ENCODE measurements at places on chromosomes 12 and 14. TPM values are rescaled to one million over a fixed set of nuclear protein-coding genes. Genes with fewer than 3 reads are reported as not detected.
A peak's percentile ranks its signal among the peaks of the same experiment; 100 is the strongest.

DNA sequence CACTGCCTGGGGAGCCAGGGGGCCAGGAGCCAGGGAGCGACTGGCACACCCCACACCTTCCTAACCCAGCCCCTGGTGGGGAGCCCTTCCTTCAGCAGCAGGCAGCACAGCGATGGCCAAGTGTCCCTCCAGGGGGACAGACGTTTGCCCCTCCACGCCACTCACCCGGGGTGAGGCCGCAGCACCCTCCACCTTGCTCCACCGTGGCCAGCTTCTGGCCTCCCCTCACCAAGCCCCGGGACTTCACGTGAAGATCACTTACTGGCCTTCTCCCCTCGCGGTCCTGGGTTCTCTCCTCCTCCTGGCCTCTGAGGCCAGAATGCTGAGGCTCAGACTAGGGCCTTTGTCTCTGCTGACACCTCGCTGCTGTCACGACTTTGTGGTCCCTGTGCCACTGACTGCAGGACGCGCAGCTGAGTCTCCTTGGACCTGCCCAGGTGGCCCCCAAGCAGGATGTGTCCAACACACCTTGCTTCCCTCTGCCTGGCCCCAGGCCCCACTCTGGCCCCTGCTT lies 3.5 kb upstream of the ASPG start:
- no peak overlapping the region for H3K27ac ChIP-seq
- DNase-seq: no peak
- no peaks in the 10 kb centered on the region for H3K36me3 ChIP-seq
- peaks cover 4% of the 10 kb centered on the region for H3K4me1 ChIP-seq
- H3K27me3 ChIP-seq: no peaks in the 10 kb centered on the region

GRCh38 chr12:31003861-31004640 lies 69.6 kb upstream of the DDX11 start:
- no peaks in the 10 kb centered on the region for H3K4me1 ChIP-seq
- no peak overlapping the region for H3K4me3 ChIP-seq
- no peaks in the 10 kb centered on the region for H3K27me3 ChIP-seq
- DNase-seq: no peak
- no peaks in the 10 kb centered on the region for H3K36me3 ChIP-seq

- H3K27me3 ChIP-seq: no peaks in the 10 kb centered on the region
- H3K36me3 ChIP-seq: no peaks in the 10 kb centered on the region
- DNase-seq: peak; percentile 61
- no peak overlapping the region for H3K4me3 ChIP-seq
- no peak overlapping the region for H3K27ac ChIP-seq
Measured at GRCh38 chr12:12582895-12583303, 20.2 kb upstream of the DUSP16 start.

DNA sequence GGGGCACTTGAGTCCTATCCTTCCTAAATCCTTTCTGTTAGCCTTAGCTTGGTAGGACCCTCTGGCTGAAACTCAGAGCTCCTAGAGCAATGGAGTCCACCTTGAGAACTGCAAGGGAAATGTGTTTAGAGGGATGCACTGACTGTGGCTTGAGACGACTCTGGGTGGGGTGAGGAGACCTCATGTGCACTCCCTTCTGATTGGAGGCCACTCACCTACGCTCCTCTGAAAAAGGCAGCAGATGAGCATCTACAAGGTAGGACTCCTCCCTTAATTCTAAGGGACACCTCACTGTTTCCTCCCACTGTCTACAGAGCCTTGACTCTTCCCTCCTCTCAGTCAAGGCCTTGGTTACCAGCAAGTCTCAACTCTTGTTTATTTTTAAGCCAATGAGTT lies 1.0 kb downstream of the MAP3K12 start:
- peaks cover 37% of the 10 kb centered on the region for H3K4me1 ChIP-seq
- peak overlapping the region; percentile 60 for H3K4me3 ChIP-seq
- H3K27me3 ChIP-seq: no peaks in the 10 kb centered on the region

DNA sequence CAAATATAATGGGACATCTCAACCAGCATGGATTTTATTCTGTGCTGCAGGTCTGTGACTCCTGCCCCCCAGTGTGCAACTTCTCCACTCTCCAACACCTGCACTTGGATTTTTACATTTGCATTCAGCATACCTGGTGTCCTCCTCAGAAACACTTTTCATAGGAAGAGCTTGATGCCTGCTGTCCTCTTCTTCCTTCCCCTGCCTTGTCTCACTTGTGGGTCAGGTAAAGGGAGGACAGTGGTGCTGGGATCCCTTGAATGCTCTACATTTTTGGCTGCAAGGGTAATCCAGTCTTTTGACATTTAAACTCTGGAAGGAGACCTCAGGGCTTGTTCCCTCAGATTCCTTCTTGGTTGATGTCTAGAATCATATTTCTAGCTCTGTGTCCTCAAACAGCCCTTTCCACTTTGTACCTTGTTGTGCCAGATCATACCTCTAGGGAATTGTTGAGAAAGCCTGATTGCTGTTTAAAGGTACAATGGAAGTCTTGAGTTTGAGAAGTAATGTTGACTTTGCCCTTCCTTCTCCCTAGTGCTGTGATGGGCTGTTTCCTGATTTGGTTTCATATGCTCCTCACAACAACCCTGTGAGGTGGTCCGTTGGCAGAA lies 12.6 kb downstream of the UBE3B start:
- H3K27me3 ChIP-seq: no peaks in the 10 kb centered on the region
- no peaks in the 10 kb centered on the region for H3K4me1 ChIP-seq
- H3K4me3 ChIP-seq: no peak overlapping the region
- peaks cover 57% of the 10 kb centered on the region for H3K36me3 ChIP-seq
- no peak overlapping the region for H3K27ac ChIP-seq
- no peak for DNase-seq

- no peaks in the 10 kb centered on the region for H3K36me3 ChIP-seq
- no peak for DNase-seq
- no peaks in the 10 kb centered on the region for H3K27me3 ChIP-seq
- peak overlapping the region; percentile 84 for H3K27ac ChIP-seq
- H3K4me3 ChIP-seq: no peak overlapping the region
Measured at GRCh38 chr12:14369311-14369710, 3.8 kb downstream of the ATF7IP start.

DNA sequence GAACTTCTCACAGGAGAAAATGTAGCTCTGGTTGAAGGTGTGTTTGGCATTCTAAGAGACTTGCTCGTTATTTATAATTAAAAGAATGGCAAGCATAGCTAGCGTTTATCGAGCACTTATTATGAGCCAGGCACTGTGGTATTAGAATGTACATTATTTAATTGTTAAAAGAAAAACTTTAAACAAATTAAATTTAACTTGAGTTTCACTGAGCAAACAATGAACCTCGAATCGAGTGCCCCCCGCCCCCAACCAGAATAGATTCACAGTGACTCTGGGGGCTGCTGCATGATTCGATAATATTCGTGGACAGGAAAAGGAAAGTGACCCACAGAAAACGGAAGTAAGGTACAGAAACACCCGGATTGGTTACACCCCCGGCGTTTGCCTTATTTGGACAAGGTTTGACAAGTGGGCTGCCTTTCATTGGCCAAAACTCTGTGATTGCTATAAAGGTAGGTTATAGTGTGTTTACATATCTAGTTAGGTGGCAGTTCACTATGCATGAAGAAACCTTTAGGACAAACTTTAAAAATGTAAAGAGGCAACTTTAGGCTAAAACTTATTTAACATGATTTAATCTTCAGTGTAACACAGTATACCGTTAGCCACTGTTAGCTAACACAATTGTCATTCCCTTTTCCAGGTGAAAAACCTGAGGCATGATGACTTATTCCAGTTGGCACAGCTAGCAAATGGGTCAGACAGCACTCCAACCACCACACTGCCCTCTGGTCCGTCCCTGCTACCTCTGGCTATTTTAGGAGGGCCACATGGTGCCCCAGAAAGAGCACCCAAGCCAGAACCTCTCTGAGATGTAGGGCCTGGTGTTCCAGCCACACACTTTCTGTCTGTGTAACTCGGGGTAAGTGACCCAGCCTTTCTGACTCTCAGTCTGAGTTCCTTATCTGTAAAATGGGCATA lies 7.1 kb downstream of the SCNN1A start:
- H3K27ac ChIP-seq: no peak overlapping the region
- H3K36me3 ChIP-seq: peaks cover 5% of the 10 kb centered on the region
- no peak overlapping the region for H3K4me3 ChIP-seq
- no peak for DNase-seq
- no peaks in the 10 kb centered on the region for H3K4me1 ChIP-seq
- no peaks in the 10 kb centered on the region for H3K27me3 ChIP-seq

- DNase-seq: no peak
- no peaks in the 10 kb centered on the region for H3K36me3 ChIP-seq
- H3K4me3 ChIP-seq: no peak overlapping the region
Measured at GRCh38 chr14:71130491-71131179, 223.4 kb downstream of the PCNX1 start.

GRCh38 chr12:4909734-4910501 lies at the start of gene KCNA1:
TSS of gene KCNA1 (plus strand) at chr12:4909905. CDS start at chr12:4911379, 1,474 bp downstream.
- H3K27ac ChIP-seq: no peak within 1 kb of the TSS
- DNase-seq: no peak
- no peaks in the 10 kb centered on the region for H3K36me3 ChIP-seq
- peak within 1 kb of the TSS; percentile 43 for H3K4me3 ChIP-seq

DNA sequence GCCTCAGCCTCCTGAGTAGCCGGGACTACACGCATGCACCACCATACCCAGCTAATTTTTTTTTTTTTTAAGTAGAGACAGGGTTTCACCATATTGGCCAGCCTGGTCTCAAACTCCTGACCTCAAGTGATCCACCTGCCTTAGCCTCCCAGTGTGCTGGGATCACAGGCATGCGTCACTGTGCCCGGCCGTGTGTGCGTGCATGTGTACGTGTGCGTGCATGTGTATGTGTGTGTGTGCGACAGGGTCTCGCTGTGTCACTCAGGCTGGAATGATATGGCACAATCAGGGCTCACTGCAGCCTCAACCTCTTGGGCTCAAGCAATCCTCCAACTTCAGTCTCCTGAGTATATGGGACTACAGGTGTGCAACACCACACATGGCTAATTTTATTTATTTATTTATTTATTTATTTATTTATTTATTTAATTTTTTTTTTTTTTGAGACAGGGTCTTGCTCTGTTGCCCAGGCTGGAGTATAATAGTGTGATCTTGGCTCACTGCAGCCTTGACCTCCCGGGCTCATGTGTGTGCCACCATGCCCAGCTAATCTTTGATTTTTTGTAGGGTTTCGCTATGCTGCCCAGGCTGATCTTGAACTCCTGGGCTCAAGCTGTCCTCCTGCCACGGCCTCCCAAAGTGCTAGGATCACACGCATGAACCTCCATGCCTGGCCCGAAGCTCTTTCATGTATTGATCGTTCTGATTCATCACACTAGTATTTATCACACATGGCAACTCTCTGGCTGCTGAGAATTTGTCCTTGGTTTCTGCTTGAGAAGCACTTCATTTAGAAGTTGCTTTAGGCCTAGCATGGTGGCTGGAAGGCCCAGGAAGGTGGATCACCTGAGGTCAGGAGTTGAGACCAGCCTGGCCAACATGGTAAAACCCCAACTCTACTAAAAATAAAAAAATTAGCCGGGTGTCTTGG lies 35.9 kb upstream of the CLIP1 start:
- H3K27ac ChIP-seq: no peak overlapping the region
- no peak for DNase-seq
- no peak overlapping the region for H3K4me3 ChIP-seq
- H3K4me1 ChIP-seq: peaks cover 13% of the 10 kb centered on the region
- no peaks in the 10 kb centered on the region for H3K27me3 ChIP-seq
- no peaks in the 10 kb centered on the region for H3K36me3 ChIP-seq

- DNase-seq: no peak
- no peaks in the 10 kb centered on the region for H3K27me3 ChIP-seq
- H3K27ac ChIP-seq: no peak overlapping the region
- no peaks in the 10 kb centered on the region for H3K36me3 ChIP-seq
- no peaks in the 10 kb centered on the region for H3K4me1 ChIP-seq
Measured at GRCh38 chr12:115623764-115624334, 653.6 kb downstream of the MED13L start.

- H3K27me3 ChIP-seq: no peaks in the 10 kb centered on the region
- H3K27ac ChIP-seq: no peak overlapping the region
- DNase-seq: no peak
- no peaks in the 10 kb centered on the region for H3K36me3 ChIP-seq
- no peak overlapping the region for H3K4me3 ChIP-seq
Measured at GRCh38 chr14:59150990-59151389, 37.5 kb upstream of the DAAM1 start.

DNA sequence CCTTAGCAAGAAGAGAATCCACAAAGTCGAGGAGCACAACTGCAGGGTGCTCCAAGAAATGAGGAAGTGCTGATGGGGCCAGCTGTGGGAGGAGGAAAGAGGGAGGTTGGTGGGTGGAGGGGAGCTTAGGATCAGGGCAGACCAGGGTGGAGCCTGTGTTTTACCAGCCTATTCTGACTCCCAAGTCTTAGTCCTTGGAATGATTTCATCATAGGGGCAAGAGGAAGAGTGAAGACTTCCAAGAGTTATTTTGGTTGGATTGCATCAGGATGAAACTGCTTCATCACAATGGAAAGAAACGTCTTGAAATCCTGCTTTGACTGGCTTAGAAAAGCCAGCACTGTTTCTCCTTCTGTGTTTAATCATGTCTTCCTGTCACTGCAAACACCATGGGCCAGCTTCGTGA lies 194.0 kb downstream of the DPF3 start:
- H3K4me1 ChIP-seq: no peaks in the 10 kb centered on the region
- no peaks in the 10 kb centered on the region for H3K36me3 ChIP-seq
- H3K27me3 ChIP-seq: no peaks in the 10 kb centered on the region
- DNase-seq: no peak
- no peak overlapping the region for H3K27ac ChIP-seq

GRCh38 chr14:88931321-88932110 lies 107.1 kb downstream of the TTC8 start:
- no peaks in the 10 kb centered on the region for H3K27me3 ChIP-seq
- H3K4me3 ChIP-seq: no peak overlapping the region
- no peaks in the 10 kb centered on the region for H3K36me3 ChIP-seq
- DNase-seq: no peak
- no peaks in the 10 kb centered on the region for H3K4me1 ChIP-seq
- no peak overlapping the region for H3K27ac ChIP-seq

GRCh38 chr14:99546234-99546879 lies 57.6 kb downstream of the CCDC85C start:
- no peaks in the 10 kb centered on the region for H3K4me1 ChIP-seq
- DNase-seq: no peak
- no peaks in the 10 kb centered on the region for H3K36me3 ChIP-seq
- H3K27me3 ChIP-seq: no peaks in the 10 kb centered on the region
- no peak overlapping the region for H3K27ac ChIP-seq

DNA sequence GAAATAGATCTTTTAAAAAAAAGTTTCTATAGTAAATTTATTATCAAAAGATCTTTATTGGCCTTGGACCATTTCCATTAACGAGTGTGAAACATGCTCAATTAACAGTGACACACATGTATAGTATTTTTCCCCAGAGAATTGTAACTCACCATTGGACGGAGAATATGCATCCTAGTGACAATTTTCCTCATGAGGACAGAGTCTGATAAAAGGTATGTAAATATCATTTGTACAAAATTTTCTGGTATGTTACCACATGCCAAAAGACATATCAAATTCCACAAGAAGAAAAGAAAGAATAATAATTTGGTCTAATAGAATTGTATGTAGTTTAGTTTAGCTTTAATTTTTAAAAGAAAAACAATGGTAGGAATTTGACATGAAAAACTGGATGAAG lies 1096.0 kb upstream of the FLRT2 start:
- no peaks in the 10 kb centered on the region for H3K36me3 ChIP-seq
- H3K4me1 ChIP-seq: no peaks in the 10 kb centered on the region
- no peaks in the 10 kb centered on the region for H3K27me3 ChIP-seq
- no peak overlapping the region for H3K27ac ChIP-seq
- no peak for DNase-seq
- H3K4me3 ChIP-seq: no peak overlapping the region

GRCh38 chr14:71448431-71449315 lies 483.6 kb upstream of the RGS6 start:
- no peak overlapping the region for H3K27ac ChIP-seq
- DNase-seq: no peak
- H3K4me3 ChIP-seq: no peak overlapping the region
- no peaks in the 10 kb centered on the region for H3K27me3 ChIP-seq

GALNT8 gene
- not detected for polyA plus RNA-seq

CIROP gene
- not detected for polyA plus RNA-seq

NRXN3 gene
- not detected for polyA plus RNA-seq

FOS gene
- 96.7 TPM for polyA plus RNA-seq

RNF212B gene
- not detected for polyA plus RNA-seq

SLC41A2 gene
- polyA plus RNA-seq: 0.08 TPM

All from naive thymus-derived CD4-positive, alpha-beta T cell (primary cell).